Activated T-helper 9 cell treated with anti-CD3 and anti-CD28 coated beads, Interleukin-2, amount 50 U/mL, for 16 hours (primary cell): ENCODE measurements at places on chromosomes 2 and 18.

GRCh38 chr2:65204461-65205210 lies 23.0 kb upstream of the ACTR2 start:
- DNase-seq = no peak

DNA sequence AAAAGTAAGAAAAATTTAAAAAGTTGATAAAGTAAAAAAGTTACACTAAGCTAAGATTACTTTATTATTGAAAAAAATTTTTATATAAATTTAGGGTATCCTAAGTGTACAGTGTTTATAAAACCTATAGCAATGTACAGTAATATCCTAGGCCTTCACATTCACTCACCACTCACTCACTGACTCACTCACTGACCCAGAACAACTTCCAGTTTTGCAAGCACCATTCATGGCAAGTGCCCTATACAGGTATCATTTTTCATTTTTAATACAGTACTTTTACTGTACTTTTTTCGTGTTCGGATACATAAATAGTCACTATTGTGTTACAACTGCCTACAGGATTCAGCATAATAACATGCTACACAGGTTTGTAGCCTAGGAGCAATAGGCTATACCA lies 8.9 kb upstream of the THUMPD2 start:
- DNase-seq = no peak

DNA sequence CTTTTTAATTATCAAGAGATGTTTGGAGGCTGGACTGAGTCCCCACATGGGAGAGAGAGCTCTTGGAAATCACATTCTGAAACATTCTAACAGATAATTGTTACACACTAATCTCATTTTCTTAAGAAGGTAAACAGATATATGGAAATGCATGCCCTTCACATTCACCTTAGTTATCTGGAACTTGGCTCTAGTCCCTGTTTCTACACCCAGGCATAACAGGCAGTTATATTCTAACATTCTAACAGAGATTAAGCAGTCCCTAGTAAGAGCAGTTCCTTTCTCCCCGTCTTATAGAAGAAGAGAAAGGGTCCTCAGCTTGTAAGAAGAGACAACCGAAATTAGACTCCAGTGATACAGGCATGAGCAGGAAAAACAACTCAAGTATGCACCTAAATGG lies 385.4 kb downstream of the SOX11 start:
- DNase-seq = no peak

DNA sequence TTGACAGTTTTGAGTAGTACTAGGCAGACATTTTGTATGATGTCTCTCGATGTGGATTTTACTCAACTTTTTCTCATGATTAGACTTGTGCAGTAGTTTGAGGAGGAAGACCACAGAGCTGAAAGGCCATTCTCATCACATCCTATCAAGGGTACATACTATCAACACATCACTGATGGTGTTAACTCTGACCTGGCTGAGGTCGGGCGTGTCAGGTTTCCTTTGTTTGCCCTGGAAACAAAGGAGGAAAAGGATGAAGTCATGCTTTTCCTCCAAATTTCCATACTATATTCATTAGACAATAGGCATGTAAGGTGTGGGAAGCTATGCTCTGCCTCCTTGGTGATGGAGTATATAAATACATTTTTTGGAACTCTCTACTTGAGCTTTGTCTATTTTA lies 211.1 kb downstream of the DSEL start:
- DNase-seq = no peak

- DNase-seq = no peak
Measured at GRCh38 chr2:3422161-3422779, 42.8 kb downstream of the TRAPPC12 start.

GRCh38 chr2:233402346-233402745 lies 48.1 kb downstream of the DGKD start:
- DNase-seq = no peak

GRCh38 chr2:238939521-238940403 lies 91.9 kb downstream of the TWIST2 start:
- DNase-seq = no peak

DNA sequence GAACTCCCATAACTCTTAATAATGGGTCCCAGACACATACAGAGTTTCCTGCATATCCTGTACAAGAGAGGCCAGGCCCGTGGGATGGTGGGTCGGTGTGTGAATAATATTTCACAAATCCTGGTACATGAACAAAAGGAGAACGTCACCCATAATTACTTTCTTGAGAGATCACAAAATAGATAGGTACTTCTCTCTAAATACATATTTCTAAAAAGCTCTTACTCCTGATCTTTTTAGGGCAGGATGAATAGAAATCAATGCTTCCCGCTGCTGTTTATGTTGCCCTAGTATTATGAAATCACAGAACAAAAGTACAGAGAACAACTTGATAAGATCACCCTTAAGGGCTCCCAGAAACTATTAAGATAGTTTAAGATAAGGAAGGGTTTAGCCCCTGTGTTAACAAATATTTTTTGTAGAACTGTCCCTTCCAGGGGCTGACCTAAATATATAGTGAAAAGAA lies 5.4 kb downstream of the IRS1 start:
- no peak for DNase-seq

DNA sequence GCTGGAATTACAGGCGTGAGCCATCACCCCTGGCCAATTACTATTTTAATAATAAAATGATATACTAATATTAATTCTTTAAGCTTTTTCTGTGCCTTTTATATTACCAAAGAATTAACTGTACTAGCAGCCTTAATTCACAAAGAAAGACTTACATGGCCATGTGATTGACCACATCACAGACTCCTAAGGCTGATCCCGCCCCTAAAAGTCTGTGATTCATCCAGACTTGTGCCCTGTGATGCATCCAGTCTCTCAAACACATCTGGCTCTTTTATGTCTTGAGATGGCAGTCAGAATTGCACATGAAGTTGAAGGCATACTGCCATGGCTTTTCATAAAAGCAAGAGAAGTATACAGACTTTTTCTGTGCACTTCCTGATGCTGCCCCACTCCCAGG lies 91.7 kb downstream of the DTNA start:
- DNase-seq = no peak

DNA sequence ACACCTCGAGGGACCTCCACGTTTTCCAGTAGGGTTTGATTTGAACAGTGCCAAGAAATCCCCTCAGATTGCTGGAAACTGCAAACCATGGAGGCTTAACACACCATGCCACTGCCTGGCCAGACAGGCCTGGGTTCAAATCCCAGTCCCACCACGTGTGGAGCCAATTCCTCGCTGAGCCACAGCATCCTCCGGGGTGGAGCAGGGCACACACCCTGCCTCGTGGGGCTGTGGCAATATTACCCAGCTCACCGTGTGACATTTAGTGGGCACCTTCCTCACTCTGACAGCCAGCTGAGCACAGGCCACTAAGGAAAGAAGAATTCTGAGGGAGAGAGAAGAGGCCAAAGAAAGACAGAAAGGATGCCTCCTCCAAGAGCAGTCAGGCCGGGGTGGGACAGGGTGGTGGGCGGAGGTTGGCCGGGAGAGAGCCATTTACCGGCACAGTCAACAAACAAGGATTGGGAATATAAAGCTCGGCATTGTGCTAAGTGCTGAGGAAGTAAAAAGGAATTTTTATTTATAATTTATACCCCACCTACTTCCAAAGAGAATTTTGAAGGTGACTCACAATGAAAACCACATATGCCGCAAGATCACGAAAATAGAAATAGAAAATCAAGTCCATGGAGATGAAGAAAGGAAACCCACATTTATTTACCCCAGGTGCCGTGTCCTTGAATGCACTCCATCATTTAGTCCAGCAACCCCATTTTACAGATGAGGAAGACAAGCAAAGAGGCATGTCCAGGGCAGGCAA lies 111.5 kb downstream of the MCFD2 start:
- DNase-seq = no peak

DNA sequence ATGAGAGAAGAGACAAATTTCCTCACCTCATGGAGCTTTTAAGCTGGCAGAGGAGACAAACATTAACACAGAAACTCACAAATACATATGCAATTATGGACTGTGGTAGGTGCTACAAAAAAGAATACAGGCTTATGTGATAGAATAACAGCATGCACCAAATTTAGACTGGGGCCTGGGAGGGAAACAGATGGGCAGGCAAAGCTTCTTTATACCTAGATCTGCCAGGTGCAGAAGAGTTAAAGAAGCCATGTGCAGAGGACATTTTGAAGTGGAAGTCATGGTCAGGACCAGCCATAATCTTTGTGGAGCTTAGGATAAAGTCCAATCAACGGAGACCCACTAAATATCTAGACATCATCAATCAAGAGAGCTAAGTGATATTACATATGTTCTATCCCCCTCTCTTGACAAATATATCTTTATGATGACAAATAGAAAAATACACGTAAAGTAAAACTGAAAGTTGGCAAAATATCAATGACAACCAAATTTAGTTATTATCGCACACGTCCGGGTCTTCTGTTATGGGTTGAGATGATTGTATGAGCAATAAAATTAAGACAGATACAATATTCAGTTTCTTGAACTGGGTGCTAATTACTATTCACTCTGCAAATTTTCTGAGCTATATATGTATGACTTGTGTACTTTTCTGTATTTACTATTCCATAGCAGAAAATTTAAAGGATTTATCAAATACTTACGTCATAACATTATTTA lies 44.1 kb downstream of the CD28 start:
- DNase-seq = no peak

DNA sequence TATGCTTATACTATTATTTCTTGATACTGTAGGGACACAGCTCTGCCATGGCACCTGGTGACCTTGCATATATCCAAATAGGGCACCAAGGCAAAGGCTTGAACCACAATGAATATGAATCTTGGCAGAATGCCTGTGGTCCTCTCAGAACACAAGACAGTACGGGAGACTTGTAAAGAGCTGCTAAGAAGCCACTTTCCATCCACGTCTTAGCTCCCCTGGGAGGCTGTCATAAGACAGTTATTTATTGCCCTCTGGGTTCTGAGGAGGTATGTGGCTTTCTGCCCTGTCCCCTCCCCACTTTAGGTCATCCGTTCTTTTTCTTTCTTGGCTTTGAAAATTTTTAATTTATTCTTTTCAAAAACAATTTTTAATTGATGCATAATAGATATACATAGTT lies 29.8 kb upstream of the MRPL33 start:
- no peak for DNase-seq

DNA sequence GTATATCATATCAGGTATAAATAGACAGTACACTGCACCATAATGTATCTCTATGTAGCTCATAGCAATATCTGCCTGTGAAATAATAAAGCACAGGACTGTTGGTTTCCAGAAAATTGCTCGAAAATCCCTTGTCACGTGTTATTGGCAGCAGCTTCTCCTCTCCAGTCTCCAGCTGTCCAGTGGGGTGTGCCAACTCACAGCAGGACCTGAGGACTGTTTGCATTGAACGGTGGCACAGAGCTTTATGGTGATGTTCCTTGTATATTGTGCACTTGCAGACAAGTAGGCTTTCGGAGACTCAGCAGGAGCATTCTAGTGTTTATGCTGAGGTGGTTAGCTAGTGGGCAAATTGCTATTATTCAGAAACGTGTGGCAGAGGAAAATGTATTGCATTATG lies 182.2 kb upstream of the ATP5MC3 start:
- no peak for DNase-seq

DNA sequence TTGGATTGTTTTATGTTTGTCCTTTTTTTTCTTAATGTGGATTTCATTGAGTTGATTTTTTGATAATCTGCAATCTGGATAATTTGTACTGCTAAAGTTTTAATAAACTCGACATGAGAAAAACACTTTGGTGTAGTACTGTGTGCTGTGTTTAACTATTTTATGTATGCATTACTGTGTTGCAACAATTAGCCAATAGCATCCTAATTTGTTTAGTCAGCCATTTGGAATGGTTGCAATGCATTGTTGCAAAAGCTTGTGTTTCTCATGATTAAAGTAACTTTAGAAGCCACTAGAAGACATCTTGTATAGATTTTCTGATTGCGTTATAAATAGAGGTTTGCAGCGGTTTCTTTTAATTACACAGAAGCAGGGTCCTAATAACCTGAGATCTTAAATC lies 53.5 kb downstream of the PPIG start:
- DNase-seq = no peak

DNA sequence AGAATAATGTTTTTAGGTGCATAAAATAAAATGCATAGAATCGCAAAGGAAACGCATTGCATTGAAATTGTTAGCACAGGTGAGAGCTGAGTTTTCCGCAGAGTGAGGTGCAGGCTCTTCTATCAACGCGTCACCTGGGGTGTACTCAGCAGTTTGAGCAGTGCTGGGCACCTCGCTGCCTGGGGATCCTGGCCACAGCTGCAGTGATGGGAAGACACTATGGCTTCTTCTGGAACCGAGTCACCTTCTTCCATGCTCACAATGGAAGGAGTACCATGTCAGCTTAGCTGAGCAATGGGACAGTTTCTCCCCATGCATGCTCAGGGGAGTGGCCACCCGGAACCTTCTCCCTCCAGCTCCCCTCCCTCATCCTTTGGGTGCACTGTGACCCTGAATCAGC lies 95.4 kb upstream of the OTOS start:
- no peak for DNase-seq

DNA sequence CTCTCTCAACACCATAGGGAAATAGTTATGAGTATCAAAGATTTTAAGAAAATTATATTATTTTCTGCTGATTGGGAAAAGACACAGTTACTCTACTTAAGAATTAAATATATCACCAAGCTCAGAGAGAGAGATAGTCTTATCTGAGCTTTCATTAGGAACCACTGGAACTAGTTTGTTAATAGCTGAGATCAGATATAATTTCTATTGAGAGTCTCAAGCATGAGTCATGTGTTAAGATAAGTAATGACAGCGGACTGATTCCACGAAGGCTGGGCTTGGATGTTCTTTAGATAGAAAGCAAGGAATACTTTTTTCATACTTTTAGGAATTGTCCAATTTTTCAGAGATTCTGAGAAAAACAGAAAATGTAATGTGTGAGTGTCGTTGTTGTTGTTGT lies 44.4 kb upstream of the RBM44 start:
- no peak for DNase-seq

DNA sequence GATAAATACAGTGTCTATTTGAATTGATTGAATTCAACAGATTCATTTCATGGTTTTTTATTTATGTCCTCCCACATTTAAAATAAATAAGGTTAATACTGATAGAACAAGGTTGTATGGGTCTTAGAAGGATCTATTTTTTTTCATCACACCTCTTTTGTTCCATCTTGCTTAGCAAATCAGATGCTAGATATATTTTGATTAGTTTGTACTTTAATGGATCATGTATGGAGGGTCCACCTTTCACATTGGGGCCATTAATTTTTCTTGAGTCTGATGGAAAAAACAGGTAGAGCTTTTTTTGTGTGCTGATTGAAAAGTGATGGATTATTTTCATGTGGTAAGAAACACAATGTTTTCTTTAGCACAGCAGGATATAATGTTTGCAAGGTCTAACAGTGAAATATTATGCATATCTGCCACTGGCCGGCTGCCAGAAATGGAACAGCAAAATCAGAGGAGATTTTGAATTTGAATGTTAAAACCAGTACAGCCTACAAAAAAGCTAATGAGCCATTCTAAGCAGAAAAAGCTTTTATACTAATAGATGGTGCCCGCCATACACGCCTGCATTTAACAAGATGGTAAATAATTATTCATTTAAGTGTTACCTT lies 188.1 kb upstream of the ETAA1 start:
- no peak for DNase-seq

GRCh38 chr2:160197587-160197986 lies 2.5 kb downstream of the ITGB6 start:
- no peak for DNase-seq
